ENCODE measurements at places on chromosomes 2 and 18. TPM values are rescaled to one million over a fixed set of nuclear protein-coding genes. Genes with fewer than 3 reads are reported as not detected.

The SERPINB10 gene
- polyA plus RNA-seq: not detected

- DNase-seq: no peak
Measured at GRCh38 chr2:43265001-43265400, 38.6 kb upstream of the ZFP36L2 start.

The LIMS4 gene
- 2.3 TPM for polyA plus RNA-seq

DNA sequence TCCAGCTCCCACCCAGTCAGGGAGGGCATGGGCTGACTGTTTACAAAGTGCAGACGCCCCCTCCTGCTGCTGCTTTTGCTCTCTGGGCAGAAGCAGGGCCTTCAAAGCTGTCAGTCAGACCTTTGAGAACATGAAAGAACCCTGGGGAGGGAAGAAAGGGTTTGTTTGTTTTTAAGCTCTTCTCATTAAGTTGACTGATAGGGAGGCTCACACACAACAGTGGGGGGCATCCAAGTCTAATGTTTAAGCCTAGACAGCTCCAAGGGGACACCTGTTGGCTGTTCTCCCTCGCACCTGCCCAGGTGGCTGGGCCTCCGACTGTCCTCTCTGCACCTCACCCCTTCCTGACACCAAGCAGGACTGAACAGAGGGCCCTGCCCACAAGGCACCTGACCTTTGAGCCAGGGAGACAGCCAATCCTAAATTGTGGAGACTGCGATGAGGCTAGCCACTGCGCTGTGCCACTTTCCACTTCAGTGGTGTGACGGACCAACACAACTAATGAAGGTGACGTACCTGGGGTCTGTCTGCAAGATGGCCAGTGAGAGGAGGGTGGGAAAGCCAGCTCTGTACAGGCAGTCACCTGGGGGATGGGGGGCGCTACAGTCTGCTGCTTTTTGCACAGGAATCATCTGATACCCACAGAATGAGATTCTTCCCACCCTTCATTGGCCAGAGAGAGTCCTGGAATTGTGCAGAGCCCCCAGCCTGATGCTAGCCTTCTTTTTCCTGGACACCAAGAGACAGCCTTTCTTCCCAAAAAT, 16.3 kb downstream of the ST6GAL2 start:
- DNase-seq: no peak

DNA sequence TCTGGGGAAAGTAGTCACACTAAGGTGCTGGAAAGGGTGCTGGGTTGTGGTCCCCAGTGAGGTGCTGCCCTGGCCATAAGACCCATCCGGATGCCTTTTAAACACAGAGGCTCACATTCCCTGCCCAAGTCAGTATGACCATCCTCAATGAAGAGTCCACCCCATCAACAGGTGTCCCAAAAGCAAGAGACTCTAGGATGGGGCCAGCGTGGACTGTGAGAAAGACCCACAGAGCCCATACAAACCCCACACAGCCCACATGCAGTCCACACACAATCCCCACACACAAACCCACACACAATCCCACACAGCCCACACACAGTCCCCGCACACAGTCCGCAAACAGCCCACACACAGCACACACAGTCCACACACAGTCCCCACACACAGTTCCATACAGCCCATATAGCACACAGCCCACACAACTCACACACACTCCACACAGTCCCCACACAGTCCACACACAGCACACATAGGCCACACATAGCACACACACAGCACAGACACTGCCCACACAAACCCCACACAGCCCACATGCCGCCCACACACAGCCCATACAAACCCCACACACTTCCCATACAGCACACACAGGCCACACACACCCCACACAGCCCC, 241.4 kb upstream of the SALL3 start:
- DNase-seq: no peak

DNA sequence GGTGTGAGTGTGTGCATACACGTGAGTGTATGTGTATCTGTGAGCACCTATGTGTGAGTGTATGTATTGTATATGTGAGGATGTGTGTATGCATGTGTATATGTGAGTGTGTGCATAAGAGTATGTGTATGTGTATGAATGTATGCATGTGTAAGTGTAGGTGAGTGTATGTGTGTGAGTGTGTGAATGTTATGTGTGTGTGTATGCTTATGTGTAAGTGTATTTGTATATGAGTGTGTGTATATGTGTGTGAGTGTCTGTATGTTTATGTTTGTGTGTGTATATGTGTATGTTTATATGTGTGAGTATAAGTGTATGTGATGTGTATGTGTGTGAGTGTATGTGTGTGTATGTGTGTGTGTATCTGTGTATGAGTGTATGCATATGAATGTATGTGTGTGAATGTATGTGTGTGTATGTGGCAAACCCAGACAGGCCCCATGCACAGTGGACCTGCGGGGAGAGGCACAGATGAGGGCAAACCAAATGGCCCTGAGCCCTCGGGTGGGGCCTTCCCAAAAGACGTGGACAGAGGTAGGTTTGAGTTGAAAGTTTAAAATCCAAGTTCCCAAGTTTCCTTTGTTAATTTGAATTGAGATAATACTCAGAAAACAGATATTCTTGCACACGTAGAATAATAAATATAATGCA, 51.5 kb downstream of the EDAR start:
- DNase-seq: no peak

GRCh38 chr2:164055623-164056022, 319.8 kb upstream of the FIGN start:
- DNase-seq: no peak

The ABCA12 gene
- polyA plus RNA-seq: 0.01 TPM

- DNase-seq: no peak
Measured at GRCh38 chr2:36549165-36549574, 48.8 kb downstream of the FEZ2 start.

The ICOS gene
- polyA plus RNA-seq: 0.03 TPM

The VWA3B gene
- polyA plus RNA-seq: not detected

The ALPI gene
- polyA plus RNA-seq: 0.03 TPM

GRCh38 chr2:164065038-164065437, 329.2 kb upstream of the FIGN start:
- no peak for DNase-seq

The SATB2 gene
- 2.5 TPM for polyA plus RNA-seq

DNA sequence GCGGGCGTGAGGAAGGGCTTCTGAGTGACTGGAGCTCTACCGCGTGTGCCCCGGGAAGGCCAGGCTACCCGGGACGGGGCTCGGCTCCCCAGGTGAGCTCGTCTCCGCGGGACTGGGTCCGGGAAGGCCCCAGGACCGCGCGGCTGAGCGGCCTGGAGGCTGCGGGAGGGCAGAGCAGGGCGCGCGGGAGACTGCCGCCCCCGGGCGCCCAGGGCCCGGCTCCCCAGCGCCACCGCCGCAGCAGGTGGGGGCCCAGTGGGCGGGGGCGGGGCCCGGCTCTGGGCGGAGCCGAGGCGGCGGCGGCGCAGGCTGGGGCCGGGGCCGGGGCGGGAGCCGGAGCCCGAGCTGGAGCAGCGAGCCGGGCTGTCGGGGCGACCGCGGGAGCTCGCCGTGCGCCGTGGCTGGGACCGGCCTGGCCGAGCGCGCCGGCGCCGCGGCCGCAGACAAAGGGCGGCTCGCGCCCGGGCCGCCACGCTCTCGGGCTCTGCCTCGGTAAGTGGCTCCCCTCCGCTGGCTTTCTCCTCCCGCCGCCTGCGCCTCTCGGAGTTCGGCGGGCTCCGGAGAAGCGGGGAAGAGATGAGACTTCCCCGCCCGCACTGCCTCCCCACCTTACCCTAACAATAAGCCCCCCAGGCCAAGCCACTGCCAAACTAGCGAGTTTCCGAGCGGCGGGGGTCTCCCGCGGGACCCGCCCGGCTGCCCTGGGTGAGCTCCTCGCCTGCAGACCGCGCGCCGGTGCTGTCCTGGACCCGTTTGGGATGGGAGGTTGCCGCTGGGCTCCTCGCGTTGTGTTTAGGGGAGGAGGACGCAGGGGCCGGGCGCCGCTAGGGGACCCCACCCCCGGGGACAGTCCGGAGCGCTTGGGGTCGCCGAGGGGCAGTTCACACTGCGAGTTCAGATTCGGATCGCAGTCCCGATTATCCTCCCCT, at the start of gene MAPK4:
MAPK4 (plus strand) TSS at position 336 of the 929 bp plus-strand sequence. CDS start 103,872 bp downstream, outside the sequence.
- no peak for DNase-seq

GRCh38 chr2:128867311-128867710, 548.6 kb upstream of the HS6ST1 start:
- no peak for DNase-seq
